ACHN (cell line): ENCODE measurements at places on chromosomes 3 and 15.

- no peak for DNase-seq
These were observed 9.4 kb upstream of the COPG1 start for GRCh38 chr3:129239991-129240390.

DNA sequence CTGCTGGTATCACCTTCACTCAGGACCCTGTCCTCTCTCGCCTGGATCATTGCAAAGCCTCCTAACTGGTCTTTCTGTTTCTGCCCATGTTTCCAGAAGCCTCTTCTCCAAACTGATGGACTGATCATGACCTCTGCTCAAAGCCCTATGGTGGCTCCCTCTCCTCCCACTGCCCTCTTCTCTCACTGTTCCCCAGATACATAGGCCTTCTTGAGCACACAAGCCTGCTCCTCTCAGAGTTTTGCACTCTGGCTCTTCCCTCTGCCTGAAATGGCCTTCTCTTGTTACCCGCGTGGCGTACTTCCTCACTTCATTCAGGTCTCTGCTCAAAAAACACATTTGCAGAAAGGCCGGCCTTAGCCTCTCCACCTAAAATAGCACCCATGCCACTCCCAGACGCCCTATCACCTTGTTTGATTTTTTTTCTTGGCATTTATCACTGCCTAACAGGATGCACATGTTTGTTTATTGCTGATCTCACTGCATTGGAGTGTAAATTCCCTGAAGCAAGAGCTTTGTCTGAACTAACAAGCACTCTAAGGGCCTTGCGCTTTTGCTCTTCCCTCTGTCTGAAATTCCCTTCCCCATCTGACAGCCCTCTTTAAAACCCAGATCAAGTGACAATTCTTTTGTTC lies 1.4 kb upstream of the ETFA start:
- DNase-seq, result no peak

DNA sequence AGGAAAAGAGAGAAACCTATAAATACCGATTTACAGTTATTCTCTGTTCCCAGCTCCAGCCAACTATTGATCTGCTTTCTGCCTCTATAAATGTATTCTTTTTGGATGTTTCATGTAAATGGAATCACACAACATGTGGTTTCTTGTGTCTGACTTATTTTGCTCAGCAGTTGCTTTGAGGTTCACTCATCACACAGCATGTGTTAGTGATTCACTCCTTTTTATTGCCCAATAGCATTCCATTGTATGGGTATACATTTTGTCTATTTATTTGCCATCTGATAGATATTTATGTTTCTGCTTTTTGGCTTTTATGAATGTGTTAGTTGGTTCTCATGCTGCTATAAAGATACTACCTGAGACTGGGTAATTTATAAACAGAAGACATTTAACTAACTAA lies 23.6 kb downstream of the CCR1 start:
- no peak for DNase-seq

- no peak for DNase-seq
These were observed 10.5 kb downstream of the SHF start for GRCh38 chr15:45177285-45177684.

- DNase-seq, result no peak
These were observed 78.2 kb downstream of the NEDD4 start for GRCh38 chr15:55915221-55915620.

GRCh38 chr3:113536627-113537101 lies 4.3 kb downstream of the SIDT1 start:
- DNase-seq, result no peak
